ENCODE measurements at places on chromosomes 13 and 19.

DNA sequence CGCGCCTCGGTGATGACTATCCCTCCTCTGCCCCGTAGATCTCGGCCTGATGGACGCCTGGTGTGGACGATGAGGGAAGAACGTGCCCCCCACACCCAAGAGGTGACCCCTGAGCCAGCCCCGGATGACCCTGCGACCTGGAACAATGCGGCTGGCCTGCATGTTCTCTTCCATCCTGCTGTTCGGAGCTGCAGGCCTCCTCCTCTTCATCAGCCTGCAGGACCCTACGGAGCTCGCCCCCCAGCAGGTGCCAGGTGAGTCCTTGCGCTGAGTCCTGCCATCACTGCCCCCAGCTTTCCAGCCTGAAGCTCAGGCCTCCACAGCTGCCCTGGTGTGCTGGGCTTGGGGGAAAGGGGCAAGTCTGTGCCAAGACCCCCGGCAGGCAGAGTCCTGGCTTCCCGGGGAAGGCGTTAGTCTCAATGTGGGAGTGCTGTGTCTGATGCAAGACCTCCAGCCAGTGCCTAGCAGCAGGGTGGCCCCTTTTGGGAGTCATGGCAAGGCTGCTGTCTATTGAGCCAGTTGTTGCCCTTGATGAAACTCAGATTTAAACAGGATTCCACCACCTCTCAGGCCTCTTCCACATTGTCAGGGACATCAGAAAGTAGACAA is 67.5 kb downstream of the CHST8 start:
- DNase-seq = no peak

- DNase-seq = peak; percentile 81
Measured at GRCh38 chr13:113562085-113562749, 22.3 kb upstream of the TFDP1 start.

DNA sequence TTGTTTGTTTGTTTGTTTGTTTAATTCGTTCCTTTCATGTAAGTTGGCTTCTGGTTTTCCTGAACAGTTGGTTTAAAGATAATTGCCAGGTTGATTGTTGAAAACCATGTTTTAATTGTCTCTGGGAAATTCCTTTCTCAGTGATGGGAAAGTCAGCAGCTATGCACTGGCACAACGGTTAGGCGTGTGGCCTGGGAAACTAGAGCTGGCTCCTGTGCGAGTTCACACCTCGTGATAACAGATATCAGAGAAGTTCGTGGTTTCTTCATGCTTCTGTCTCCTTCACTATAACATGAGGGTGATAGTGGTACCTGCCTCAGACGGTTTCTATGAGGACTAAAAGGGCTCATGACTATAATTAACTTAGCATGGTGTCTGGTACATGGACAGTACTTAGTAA is 153.5 kb downstream of the STK24 start:
- DNase-seq = no peak

DNA sequence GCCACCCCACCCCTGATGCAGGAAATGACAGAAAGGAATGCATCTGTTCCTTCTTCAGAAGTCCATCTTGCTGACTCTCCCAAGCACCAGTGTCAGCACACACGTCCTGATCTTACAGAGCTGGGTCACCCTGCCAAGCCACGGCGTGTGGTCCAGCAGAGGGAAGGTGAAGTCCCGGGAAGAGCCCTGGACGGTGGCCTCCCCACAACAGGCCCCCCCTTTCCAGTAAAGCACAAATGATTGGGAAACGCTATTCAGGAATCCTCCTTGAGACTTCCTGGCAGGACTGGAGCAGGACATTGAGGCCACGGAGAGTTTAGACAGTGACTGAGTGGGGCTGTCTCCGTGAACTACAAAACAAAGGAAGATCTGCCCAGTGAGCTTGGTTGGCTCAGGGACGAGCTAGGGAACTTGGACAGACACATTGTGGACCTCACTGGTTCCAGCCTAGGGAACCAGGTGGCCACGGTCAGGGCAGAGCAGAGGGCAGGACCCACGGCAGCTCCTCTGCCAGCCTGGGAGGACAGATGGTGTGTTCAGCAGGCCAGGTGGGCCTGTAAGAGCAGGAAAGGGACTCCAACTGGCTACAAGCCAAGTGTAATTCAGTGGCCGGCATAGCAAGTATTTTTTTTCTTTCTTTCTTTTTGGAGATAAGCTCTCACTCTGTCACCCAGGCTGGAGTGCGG is 41.7 kb downstream of the ELL start:
- peak; percentile 55 for DNase-seq
